Stimulated activated naive CD8-positive, alpha-beta T cell treated with anti-CD3 and anti-CD28 coated beads, Interleukin-15, Interleukin-2, amounts not matched to agents 100 U/mL and 50 U/mL, for 24 hours (primary cell): ENCODE measurements at places on chromosomes 3 and 15.

- no peak for DNase-seq
Measured at GRCh38 chr3:59247402-59247841, 197.6 kb upstream of the CFAP20DC start.

DNA sequence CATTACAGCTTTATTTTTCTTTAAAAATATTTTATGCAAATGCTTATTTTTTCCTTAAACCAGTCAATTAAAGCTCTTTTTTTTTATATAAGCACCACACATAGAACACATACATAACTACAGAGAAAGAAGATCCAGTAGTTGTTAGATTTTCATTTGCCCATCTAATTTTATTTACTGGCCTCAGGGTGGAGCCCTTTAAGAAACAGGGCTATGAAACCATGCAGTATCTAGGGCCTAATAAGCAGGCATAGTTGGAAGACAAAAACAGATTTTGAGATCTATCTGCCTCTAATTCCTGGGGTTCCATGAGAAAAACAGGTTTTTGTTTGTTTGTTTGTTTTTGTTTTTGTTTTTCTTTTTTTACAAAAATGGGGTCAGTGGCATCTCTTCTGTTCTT is 120.6 kb downstream of the BCHE start:
- DNase-seq, result no peak

DNA sequence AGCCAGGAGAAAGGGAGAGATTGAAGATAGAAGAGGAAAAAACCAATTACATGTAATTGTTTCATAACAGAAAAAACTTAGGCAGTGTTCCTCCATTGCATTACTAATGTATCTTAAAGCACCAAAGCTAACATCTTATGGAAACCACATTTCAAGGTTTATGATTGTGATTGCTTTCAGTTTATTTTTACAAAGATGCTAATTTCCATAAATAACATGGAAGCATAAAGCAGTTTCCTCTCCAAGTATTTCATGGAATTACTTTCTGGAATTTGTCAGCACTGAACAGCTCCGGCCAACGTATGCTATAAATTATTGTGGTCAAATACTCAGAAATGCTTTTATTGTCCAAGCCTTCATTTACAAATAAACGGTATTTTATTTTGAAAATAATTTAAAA is 11.6 kb downstream of the ADAMTSL3 start:
- DNase-seq, result no peak

- no peak for DNase-seq
Measured at GRCh38 chr3:197713477-197713822, 23.3 kb downstream of the RUBCN start.

GRCh38 chr15:49758856-49759255 is 138.0 kb downstream of the DTWD1 start:
- no peak for DNase-seq

DNA sequence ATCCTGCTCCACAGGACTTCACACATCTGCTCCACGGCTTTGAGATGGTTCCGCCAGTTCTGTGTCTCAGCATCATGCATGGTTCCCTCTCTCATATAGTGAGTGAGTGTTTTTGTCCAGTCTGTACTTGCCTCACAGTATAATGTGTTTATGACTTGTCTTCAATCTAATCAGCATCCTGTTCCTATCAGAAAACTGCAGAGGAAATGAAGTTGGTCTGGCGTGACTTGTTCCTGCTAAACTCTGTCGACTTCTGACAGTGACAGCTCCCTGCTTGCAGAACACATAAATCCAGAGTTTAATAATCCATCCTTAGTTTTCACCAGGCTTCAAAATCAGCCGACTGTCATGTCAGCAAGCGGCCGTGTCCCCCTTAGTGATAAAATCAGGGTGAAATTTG is 222.3 kb downstream of the SLCO3A1 start:
- no peak for DNase-seq

- DNase-seq, result no peak
Measured at GRCh38 chr3:185813691-185814215, 11.1 kb downstream of the IGF2BP2 start.

DNA sequence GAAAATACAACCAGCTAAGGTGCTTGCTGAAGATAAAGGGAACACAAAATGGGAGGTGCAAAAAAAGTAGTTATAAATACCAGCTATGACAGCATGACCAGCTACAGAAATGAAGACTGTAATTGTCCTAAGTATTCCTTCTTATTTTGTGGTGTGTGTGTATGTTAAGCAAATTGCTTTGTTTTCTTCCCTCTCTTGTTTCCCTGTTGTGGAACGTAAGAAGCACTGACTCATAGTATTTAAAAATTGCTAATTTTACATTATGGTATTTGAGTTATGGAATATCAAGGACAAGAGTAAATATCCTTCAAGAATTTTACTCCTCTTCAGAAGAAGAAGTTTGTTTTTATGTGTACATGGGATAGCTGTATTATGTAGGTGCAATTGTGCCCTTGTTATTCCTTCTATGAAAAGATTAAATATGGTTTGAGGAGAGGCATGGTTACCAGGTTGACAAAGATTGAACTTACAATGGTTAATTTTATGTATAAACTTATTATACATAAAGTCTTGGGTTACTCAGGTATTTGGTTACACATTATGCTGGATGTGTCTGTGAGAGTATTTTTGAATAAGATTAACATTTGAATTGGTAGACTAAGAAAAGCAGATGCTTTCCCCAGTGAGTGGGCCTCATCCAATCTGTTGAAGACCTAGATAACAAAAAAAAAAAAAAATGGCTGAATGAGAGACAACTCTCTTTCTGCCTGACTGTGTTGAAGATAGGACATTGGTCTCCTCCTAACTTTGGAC is 1132.1 kb upstream of the ALCAM start:
- DNase-seq, result no peak

- no peak for DNase-seq
Measured at GRCh38 chr15:51303462-51303980, 34.9 kb downstream of the CYP19A1 start.

- DNase-seq, result no peak
Measured at GRCh38 chr15:37638116-37638515, 296.3 kb upstream of the TMCO5A start.

- no peak for DNase-seq
Measured at GRCh38 chr3:4044619-4045018, 245.4 kb downstream of the LRRN1 start.

- DNase-seq, result no peak
Measured at GRCh38 chr3:191391861-191392808, 61.8 kb upstream of the UTS2B start.

- DNase-seq, result no peak
Measured at GRCh38 chr3:188747489-188747888, 424.3 kb upstream of the TPRG1 start.

DNA sequence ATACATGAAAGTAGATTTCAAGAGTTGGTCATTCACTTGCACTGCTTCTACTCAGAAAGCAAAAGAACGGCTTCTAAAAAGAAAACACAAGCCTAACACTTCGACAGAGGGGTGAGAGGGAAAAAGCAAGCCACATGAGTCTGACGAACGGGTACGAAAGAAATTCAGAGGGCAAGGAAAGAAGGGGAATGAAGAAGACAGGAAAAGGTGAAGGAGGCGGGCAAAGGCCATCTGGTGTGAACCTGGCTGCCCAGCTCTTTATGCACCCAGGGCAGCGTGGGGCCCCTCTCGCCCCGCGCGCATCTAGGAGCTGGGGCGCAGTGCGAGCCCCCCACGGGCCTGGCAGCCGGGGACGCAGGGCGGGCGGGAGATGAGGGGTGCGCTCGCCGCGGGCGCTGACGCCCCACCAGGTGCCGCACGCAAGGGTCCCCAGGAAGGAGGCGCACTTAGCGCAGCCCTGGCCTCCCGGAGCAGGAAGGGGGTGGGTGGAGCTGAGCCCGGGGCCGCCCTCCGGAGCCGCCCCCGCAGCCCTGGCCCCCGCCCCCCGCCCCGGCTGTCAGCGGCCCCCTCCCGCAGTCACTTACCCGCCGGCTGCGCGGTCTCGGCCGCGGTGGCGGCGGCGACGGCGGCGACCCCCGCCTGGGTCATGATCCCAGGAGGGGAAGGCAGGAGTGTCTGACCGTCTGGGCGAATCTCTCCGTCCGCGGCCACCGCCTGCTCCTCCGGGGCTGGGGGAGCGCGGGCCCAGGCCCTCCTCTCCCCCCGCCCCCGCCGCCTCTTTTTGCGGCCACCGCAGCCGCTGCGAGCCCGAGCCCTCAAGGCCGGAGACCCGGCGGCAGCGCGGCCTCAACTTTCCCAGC is at the start of gene USF3:
Gene USF3 (minus strand): TSS at position 857 of the 860 bp plus-strand sequence. CDS start 21,764 bp downstream, outside the sequence.
- DNase-seq, result peak; percentile 83

DNA sequence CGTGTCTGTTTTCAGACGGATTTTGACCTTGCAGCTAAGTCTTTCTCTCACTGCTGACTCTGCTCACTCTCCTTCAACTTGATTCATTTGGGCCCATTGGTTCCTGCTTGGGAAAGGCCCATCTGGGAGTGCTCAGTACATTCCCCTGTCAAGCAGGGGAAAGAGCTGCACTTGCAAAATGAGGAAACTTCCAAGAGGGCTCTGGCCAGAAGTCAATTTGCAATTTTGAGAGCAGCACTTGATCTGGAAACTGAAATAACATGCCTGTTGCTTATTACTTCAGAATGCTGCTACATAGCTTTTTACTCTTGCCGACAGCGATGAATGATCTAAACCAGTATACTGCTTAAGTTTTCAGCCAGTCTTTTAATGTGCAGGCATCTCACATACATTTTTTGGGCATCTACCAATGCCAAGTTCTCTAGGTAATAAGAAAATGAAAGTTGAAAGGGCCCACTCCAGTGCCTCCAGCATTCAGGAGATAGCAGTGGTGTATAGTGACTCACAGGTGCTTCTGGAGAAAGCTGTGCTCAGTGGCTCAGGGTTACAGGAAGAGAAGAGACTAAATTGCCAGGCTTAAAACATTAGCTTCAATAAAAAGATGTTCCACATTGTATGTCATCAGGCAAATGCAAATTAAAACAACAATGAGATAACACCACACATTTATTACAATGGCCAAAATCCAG is 70.1 kb upstream of the RORA start:
- no peak for DNase-seq

DNA sequence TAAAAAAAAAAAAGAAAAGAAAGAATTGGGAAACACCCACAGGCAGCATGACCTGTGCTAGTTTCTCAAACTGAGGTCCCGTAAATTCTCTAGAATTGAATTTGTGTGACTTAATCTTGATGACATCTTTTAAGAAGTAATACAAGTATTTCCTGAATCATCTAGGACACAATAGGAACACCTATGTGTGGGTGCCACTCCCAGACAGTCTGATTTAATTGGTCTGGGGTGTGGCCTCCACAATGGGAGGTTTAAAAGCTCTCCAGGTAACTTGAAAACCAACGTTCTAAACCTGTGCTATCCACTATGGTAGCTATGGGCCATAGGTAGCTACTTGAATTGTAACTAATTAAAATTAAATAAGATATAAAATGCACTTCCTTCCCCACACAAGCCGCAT is 28.1 kb downstream of the CFAP92 start:
- no peak for DNase-seq

GRCh38 chr3:170095771-170096170 is 58.0 kb downstream of the GPR160 start:
- DNase-seq, result no peak

DNA sequence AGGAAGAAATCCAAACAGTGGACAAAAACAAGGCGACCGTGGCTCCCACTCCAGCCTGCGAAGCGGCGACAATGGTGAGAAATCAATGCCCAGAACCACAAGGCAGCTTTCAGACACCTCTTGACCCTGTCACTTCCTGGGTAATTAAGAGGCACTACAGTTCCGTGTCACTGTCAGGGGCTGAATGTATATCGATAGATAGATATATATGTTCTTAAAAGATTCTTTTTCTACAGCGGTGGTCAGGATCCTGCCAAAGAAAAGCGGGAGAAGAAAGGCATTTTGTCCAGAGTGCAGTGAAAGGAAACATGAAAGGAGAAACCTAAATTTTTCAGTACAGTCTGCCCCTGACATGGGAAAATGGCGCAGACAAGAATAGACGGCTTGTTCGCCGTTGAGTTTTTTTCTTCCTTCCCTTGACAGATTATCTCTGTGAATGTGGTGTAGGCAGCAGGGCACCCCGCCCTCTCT is 56.2 kb upstream of the HES1 start:
- DNase-seq, result no peak

DNA sequence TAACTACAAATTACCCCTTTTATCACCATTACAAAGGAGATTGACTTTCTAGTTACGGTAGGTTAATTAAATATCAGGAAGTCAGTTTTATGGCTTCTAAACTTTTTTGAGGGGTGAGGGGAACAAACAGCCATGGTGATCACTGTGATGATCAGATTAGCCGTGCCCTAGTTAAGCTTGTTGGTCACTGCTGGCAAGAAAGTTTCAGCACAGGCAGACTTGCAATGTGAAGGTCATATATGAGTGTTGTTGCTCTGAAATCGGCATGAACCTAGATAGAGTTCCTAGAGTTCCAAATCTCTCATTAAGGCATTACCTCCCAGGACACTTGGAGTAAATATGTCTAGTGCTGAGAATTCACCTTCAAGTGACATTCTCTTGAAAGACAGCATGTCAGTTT is 156.6 kb downstream of the GHSR start:
- DNase-seq, result no peak

DNA sequence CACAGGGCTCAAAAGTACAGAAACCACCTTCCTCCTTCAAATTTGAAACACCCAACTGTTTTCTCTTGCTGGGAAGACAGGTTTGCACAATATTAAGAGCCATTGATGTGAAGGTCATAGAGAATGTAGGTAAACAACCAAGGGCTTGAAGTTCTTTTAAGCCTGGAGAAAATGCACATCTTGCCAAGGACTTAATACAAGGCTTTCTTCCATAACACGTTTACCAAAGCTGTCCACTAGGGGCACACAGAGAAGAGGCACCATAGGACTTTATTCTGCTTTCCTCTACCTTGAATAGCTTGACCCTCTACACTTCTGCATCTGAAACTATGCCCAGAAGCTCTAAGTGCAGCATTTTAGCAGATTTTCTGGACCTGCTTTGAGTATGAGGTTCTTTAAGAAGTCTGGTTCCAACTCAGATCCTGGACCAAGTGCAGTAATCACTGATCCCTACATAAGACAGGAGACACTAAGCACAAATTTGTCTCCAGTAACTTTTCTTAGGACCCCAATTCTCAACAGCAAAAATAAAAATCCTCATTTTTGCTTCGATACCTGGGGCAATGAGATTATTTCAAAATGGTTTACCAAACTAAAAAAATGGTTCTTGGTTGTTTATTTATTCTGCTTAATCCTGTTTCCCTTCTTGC is 138.0 kb downstream of the FBN1 start:
- DNase-seq, result peak; percentile 9

DNA sequence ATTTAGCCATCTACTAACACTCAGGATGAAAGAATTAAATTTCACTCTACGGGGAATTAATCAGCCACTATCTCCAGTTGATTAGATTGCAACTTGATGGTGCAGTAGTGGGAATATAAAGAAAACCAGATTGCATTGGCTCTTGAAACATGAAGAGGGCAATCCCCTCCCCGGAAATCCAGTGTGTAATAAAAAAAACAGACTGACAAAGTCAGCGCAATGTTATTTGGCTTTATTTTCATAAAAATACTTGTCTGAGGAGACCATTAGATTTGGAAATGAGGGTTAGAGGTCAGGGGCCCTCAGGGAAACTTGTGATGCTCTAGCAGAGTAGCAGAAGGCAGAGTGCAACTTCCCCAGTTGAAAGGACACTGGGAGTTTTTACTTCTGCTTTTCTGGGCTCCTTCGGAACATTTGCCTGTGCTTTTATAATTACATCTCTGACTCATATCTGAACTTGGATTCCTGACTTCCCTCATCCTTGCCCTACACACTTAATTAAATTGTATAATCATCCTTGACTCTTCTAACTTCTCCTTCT is 326.8 kb downstream of the TUSC7 start:
- no peak for DNase-seq

- no peak for DNase-seq
Measured at GRCh38 chr15:61049934-61050333, 179.2 kb downstream of the RORA start.
